NT2/D1 (cell line): ENCODE measurements at places on chromosomes 12 and 14.

DNA sequence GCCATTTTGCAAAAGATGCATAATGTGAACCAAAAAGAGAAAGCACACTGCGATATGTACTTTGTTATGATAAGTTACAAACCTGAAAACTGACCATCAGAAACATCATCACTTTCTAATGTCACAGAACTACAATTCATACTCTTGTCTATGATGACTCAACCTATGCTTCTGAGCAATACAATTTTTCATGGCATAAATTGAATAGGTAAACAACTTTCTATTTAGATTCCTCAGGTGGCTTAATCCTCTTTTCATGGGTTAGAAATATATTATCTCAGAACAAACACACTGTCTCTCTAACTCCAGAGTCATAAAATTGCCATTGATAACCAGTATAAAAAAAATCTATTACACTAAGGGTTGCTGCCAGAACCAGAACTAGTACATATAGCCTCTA lies 1715.0 kb upstream of the FLRT2 start:
- DNase-seq: no peak

GRCh38 chr12:122421187-122421820 lies 1.2 kb downstream of the CLIP1 start:
- DNase-seq: no peak

DNA sequence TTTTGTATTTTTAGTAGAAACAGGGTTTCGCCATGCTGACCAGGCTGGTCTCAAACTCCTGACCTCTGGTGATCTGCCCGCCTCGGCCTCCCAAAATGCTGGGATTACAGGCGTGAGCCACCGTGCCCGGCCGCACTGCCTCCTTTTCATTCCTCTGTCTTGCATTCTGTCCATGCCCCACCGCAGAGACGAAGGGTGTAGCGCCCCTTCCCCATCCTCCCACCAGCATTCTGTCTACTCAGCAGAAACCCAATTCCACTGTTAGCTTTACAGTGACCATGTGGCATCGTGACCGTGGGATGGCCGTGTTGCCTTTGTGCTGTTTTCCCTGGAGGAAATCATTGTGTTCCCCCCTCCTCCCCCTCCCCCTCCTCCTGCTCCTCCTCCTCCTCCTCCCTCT lies 10.3 kb downstream of the TEX22 start:
- no peak for DNase-seq

DNA sequence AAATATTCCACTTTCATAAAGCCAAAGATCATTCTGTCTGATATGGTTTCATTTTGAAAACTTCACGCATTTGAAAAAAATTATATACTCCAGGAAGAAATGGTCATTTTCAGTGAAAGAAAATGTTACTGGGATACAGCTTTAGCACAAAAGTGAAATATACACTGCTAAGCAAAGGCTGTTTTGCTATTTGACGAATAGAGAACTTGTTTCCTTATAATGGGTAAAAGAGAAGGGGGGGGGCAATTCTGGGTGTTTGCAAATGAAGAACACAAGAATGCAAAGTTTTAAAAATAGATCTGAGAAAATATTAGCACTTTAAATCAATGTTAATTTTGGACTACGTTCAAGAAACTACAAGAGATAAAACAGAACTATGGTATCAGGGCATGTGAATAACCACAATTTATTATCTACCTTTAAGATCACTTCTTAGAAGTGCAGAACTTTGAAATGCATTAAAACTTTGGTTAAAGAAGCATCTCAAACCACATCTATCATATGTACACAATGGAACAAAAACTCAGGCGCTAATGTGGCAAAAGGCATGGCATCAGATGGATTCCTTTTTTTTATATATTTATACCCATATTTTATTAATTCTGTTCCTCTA lies 51.1 kb downstream of the EFCAB11 start:
- DNase-seq: no peak

GRCh38 chr12:117842220-117842619 lies 126.6 kb downstream of the KSR2 start:
- DNase-seq: no peak

- DNase-seq: no peak
These were observed 14.4 kb downstream of the EML1 start for GRCh38 chr14:99807413-99808153.

DNA sequence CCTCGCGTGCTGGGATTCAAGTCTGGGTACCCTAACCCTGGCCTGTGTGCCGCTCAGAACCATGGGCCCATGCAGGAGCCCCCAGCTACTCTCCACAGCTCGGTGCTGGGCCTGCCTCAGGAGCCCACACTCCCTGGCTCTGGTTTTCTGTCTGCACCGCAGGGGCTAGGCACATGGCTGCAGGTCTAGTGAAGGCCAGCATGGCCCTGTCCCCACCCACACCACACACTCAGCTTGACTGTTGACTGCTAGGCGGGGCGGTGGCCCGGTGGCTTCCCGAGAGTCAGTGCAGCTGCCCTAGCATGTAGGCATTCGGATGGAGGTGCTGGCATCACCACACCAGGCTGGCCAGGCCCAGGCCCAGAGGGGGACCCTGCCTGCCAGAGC lies 7.9 kb downstream of the INF2 start:
- DNase-seq: no peak

- peak; percentile 40 for DNase-seq
These were observed 1.1 kb downstream of the SAV1 start for GRCh38 chr14:50666772-50667683.

- DNase-seq: no peak
These were observed 41.7 kb downstream of the NUAK1 start for GRCh38 chr12:106097011-106097410.

DNA sequence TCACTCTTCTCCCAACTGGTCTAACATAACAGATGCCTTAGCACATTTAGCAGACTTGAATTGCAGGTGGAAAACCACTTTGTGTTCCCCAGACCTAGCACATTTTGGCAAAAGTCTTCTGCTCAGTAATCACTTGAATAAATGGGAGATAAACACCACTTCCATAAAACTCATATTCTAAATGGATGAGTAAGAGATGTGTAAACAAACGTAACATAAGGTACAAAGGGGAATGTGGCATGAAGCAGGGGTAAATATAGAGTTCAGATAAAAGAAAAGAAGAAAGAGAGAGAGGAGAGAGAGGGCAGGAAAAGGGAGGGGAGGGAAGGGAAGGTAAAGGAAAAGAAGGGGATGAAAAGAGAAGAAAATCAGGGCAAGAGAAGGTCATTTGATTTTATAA lies 17.0 kb upstream of the KERA start:
- no peak for DNase-seq

DNA sequence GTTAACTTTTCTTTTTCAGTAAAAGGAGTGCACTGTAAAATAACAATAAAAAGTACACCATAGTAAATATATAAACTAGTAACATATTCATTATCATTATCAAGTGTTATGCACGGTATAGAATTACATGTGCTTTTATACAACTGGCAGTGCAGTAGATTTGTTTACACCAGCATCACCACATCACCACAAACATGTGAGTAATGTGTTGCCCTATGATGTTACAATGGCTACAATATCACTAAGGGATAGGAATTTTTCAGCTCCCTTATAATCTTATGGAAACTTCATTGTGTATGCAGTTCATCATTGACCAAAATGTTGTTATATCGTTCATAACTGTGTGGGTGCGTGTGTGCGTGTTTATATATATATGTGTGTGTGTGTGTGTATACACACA lies 23.5 kb upstream of the NEDD1 start:
- no peak for DNase-seq

- DNase-seq: no peak
These were observed at the start of gene DDN for GRCh38 chr12:48999371-49000131. TSS of gene DDN (minus strand) at chr12:48999375. CDS start at chr12:48999287, 88 bp downstream.

DNA sequence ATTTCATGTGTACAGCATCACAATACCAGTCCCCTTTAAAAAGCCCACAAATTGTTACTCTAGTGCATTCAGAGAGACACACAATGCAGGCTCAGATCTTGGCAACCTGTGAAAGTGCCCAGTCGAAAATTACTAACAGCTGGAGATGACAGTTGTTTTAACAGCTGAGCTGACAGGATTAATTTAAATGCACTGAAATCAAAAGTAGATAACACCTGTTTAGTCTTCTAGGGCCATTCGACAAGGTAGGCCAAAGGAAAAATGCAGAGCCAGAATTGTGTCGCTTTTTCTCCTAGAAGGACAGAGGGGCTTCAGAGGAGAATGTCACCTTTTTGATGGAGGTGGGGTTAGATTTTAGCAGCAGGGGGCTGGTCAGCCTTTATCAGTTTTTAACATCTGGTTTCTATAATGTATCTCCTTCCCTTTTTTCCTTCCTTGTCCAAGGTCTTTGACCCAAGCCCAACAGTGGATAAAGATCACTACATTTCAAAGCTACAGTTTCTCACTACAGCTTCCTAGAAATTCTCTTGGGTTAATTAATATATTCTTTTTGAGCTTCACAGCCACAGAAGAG lies 139.1 kb downstream of the SOX5 start:
- DNase-seq: no peak
